ENCODE measurements at places on chromosomes 1 and 21. TPM values are rescaled to one million over a fixed set of nuclear protein-coding genes. Genes with fewer than 3 reads are reported as not detected.

The C4BPA gene
- not detected for total RNA-seq

The CNR2 gene
- total RNA-seq: not detected

The MYOC gene
- not detected for total RNA-seq

The SPOCD1 gene
- 0.73 TPM for total RNA-seq

The GNL2 gene
- total RNA-seq: 70.7 TPM

GRCh38 chr1:150385537-150386445 is 21.8 kb downstream of the RPRD2 start:
- peak overlapping the region; percentile 63 for H3K27ac ChIP-seq
- H3K27me3 ChIP-seq: no peaks in the 10 kb centered on the region
- DNase-seq: no peak
- no peak overlapping the region for H3K4me3 ChIP-seq
- H3K36me3 ChIP-seq: no peaks in the 10 kb centered on the region

GRCh38 chr1:165329104-165329503 is 27.4 kb downstream of the LMX1A start:
- no peak overlapping the region for H3K27ac ChIP-seq
- no peaks in the 10 kb centered on the region for H3K36me3 ChIP-seq
- no peaks in the 10 kb centered on the region for H3K4me1 ChIP-seq
- DNase-seq: no peak

DNA sequence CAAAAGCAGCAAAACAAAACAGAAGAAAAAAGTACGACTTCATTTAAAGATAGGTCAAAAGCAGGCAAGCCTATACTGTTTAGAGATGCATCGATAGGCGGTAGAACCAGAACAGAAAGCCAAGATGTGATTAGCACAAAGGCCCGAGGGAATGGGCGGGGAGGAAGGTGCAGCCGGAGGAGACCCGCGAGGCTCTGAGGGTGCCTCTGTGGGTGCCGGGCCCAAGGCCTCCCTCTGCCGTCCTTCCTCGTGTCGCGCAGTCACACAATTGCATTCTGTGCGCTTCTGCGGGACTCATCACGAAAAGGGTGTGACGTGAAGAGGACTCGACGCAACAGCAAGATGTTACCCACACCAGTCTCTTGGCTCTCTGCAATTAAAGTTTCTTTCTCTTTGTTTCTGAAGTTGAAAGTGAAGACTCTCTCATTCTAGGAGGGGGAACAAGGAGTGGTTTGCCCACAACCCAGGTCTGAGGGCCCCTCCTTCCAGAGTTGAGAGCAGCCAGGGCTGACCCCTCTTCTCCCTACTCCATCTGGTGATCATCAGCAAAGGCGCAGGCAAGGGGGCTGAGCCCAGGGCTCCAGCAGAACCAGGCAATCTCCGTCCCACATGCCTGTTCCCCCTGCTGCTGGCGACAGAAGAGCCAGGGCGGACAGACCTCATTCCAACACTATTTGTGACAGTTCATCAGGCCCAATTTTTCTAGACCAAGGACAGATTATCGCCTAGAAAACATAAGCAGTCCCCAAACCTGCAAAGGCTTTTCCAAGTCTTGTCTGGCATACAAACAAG is 41.0 kb downstream of the NPHP4 start:
- peak; percentile 16 for DNase-seq
- H3K27me3 ChIP-seq: no peaks in the 10 kb centered on the region
- peaks cover 19% of the 10 kb centered on the region for H3K4me1 ChIP-seq
- H3K36me3 ChIP-seq: peaks cover 19% of the 10 kb centered on the region

DNA sequence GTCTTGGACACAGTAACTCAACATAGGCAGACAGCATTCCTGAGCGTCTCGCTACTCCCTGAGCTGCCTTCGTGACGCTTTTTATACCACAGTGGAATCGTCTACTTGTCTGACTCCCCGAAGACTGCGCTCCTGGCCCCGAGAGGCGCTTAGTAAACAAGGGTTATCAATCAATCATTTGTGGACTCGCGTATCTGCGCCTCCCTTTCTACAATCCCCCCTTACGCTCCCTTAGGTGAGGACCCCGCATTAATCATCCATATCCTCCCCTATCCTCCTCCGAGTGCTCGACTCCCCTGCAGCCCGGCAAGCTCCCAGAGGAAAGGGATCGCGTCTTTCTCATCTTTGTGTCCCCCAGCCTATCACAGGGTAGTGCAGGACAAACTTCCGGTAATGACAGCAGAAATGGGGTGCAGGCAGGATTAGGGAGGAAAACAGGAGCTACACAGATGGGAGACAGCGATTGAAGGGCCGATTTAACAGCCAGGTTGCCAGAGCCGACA is 522 bp downstream of the TMEM59 start:
- H3K4me1 ChIP-seq: peaks cover 33% of the 10 kb centered on the region
- H3K4me3 ChIP-seq: no peak overlapping the region
- peak; percentile 52 for DNase-seq

- peaks cover 4% of the 10 kb centered on the region for H3K36me3 ChIP-seq
- H3K27ac ChIP-seq: no peak overlapping the region
- H3K27me3 ChIP-seq: no peaks in the 10 kb centered on the region
- peaks cover 6% of the 10 kb centered on the region for H3K4me1 ChIP-seq
Observed at GRCh38 chr1:41708332-41708731, 210.4 kb downstream of the HIVEP3 start.

GRCh38 chr1:99216956-99217355 is 47.3 kb upstream of the PLPPR4 start:
- H3K4me3 ChIP-seq: no peak overlapping the region
- no peaks in the 10 kb centered on the region for H3K27me3 ChIP-seq
- H3K36me3 ChIP-seq: no peaks in the 10 kb centered on the region
- no peaks in the 10 kb centered on the region for H3K4me1 ChIP-seq
- DNase-seq: no peak

DNA sequence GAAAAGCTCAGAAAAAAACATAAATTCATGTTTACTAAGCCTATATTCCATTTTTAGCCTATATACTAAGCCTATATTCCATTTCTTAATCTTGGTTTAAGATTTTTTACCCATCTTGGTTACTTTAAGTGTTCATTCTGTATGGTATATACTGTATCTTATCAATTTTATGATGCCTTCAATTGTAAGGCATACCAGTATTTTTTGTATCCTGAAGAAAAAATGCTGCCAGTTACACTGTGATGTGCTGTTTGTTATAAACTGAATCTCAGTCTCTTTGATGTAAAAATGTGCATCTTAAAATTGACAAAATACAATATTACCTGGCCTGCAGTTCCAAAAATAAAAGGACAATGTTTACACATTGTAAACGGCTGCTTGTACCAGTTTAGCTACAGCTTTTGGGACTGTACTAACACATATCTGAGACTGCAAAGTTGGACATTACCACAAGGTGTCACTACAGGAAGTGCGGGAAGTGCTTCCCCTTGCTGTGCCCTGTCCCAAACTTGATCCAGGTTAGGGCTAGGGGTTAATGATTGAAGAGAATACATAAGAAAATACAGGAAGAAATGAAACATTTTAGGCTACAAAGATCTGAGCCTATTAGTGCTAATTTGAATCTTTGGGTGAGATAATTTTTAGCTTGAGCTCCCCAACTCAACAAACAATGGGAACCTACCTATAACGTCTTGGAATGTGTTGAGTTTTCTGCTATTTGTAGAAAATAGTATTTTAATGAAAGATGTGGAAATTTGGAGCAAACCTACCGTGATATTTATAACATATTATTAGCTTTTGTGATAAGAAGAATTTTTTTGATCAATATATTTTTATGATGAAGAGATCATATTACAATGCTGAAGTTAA is 108.9 kb downstream of the LBR start:
- peaks cover 4% of the 10 kb centered on the region for H3K27me3 ChIP-seq
- H3K27ac ChIP-seq: no peak overlapping the region
- DNase-seq: peak; percentile 20
- no peak overlapping the region for H3K4me3 ChIP-seq
- H3K4me1 ChIP-seq: peaks cover 2% of the 10 kb centered on the region

DNA sequence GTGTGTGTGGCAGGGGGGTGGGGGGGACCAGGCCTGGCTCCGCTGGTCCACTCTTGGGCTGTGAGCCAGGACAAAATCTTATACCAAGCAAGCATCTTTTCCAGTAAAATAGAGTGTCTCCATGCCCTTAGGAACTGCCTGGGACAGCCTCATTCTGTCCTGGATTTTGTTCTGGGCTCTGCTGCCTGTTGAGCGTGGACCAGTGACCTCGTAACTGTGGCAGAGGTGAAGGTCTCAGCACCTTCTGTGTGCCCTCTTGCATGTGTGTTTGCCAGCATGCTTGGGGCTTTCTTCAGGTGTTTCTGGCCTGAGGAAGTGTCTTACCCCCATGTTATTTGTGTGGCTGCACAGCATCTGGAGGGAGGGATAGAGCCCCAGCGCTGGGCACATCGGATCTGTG is 45.7 kb downstream of the GALNT2 start:
- H3K36me3 ChIP-seq: peaks cover 25% of the 10 kb centered on the region
- no peak overlapping the region for H3K4me3 ChIP-seq
- DNase-seq: no peak
- no peaks in the 10 kb centered on the region for H3K27me3 ChIP-seq
- H3K27ac ChIP-seq: no peak overlapping the region

- no peak overlapping the region for H3K4me3 ChIP-seq
- no peak overlapping the region for H3K27ac ChIP-seq
- peak; percentile 9 for DNase-seq
Observed at GRCh38 chr1:29355375-29355774, 119.1 kb downstream of the PTPRU start.

GRCh38 chr1:20731057-20731991 is 1.2 kb downstream of the SH2D5 start:
- peaks cover 21% of the 10 kb centered on the region for H3K4me1 ChIP-seq
- peaks cover 19% of the 10 kb centered on the region for H3K27me3 ChIP-seq
- peak; percentile 10 for DNase-seq
- H3K4me3 ChIP-seq: peak overlapping the region; percentile 59
- H3K36me3 ChIP-seq: peaks cover 3% of the 10 kb centered on the region

DNA sequence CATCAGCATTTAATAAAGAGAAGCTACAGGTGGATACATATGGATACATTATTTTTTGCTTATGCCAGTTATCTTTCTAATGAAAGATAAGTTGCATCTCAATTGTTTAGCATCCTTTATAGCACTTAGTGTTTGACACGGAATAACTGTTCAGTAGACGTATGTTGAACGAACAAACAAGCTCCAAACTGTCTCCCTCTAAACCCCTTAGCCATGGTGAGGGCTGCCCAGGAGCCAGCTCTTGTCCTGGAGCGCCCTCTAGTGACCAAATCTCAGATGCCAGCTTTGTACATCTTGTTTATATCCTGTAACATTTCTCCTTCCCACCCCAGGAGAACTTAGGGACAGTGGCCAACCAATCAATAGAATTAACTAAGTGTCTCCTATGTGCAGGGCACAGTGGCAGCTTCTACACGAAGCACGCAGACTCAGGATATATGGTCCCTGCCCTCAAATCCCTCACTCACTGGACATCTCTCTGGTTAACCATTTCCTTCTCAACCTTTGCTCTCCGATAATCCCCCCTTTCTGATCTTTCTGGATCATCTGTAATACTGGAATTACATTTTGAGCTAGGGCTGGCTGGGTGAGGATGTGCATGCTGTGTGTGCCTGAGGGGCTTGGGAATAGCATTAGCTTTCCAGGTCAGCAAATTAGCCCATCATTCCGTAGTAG is 22.9 kb downstream of the KCNA10 start:
- H3K4me3 ChIP-seq: no peak overlapping the region
- H3K36me3 ChIP-seq: no peaks in the 10 kb centered on the region
- H3K27me3 ChIP-seq: no peaks in the 10 kb centered on the region

- no peak overlapping the region for H3K27ac ChIP-seq
- no peaks in the 10 kb centered on the region for H3K36me3 ChIP-seq
- peaks cover 10% of the 10 kb centered on the region for H3K4me1 ChIP-seq
- DNase-seq: no peak
- H3K4me3 ChIP-seq: no peak overlapping the region
Observed at GRCh38 chr21:14826630-14827029, 238.2 kb downstream of the NRIP1 start.

- H3K27me3 ChIP-seq: no peaks in the 10 kb centered on the region
- peaks cover 6% of the 10 kb centered on the region for H3K36me3 ChIP-seq
- no peak for DNase-seq
- H3K27ac ChIP-seq: no peak overlapping the region
- H3K4me3 ChIP-seq: no peak overlapping the region
Observed at GRCh38 chr1:153907134-153907533, 15.6 kb downstream of the GATAD2B start.

DNA sequence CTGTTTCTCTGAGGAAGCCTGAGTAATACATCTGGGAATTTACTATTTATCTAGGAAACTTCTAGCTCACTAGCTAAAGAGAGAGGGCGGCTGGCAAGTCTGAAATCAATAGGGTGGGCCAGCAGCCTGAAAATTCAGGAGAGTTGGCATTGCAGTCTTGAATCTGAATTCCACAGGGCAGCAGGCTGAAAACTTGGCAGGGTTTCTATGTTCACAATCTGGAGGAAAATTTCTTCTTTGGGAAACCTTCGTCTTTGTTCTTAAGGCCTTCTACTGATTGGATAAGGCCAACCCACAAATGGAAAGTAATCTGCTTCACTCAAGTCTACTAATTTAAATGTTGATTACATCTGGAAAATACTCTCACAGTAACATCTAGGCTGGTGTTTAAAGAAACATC is 101.0 kb upstream of the COG2 start:
- no peak overlapping the region for H3K27ac ChIP-seq
- peaks cover 2% of the 10 kb centered on the region for H3K4me1 ChIP-seq
- peaks cover 10% of the 10 kb centered on the region for H3K27me3 ChIP-seq
- DNase-seq: no peak
- no peak overlapping the region for H3K4me3 ChIP-seq
- H3K36me3 ChIP-seq: no peaks in the 10 kb centered on the region

DNA sequence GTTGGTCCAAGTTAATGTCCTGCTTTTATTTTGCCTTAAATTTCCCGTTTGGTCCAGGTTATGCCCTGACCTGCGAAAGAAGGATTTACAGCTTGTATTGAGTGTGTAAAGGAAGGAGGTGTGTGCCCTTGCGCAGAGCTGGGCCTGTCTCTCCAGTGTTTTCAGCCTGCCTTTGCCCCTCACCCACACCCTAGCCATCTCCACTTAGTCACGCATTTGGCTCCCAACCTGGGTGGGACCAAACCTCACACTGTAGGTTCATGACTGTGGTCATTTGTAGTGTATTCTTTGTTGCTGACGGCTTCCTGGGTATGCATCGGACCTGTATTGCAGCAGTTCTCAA is 572 bp upstream of the SRSF10 start:
- H3K27me3 ChIP-seq: no peaks in the 10 kb centered on the region
- DNase-seq: peak; percentile 74
- peaks cover 37% of the 10 kb centered on the region for H3K4me1 ChIP-seq
- H3K4me3 ChIP-seq: peak overlapping the region; percentile 92
- H3K27ac ChIP-seq: peak overlapping the region; percentile 100
- peaks cover 42% of the 10 kb centered on the region for H3K36me3 ChIP-seq

DNA sequence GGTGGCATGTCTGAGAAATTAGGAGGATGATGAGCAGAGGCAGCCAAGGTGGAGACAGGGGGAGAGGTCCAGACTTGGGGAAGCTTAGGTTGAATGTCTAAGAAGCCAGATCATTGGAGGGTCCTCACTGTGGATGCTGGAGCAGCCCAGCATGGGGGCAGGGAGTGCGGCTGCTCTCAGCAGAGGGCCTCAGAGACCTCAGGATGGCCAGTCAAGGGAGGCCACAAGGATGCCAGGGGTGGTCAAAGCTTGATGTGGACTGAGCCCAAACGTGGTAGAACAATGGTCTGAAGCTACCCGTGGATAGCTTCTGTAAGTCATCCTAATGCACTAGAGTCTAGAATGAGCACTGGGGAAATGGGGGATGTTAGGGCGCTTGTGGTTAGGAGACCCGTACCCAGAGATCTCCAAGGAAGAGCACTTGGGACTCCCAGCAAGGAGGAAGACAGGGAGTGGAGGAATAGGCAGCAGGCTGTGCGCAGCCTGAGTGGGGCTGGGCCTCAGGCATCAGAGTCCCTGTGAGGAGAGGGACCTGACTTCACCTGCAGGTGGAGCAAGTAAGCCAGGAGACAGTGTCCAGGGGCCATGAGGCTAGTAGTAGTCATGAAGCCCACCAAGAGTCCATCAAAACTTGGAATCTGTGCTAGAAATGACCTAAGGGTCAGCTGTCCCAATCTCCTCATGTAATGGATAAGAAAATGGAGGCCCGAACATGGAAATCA is 4.3 kb upstream of the S100A9 start:
- DNase-seq: no peak
- no peaks in the 10 kb centered on the region for H3K36me3 ChIP-seq
- H3K4me1 ChIP-seq: peaks cover 13% of the 10 kb centered on the region
- H3K27ac ChIP-seq: no peak overlapping the region
- peaks cover 7% of the 10 kb centered on the region for H3K27me3 ChIP-seq
